T-helper 2 cell (primary cell): ENCODE measurements at places on chromosomes 2 and 18.

GRCh38 chr2:25844089-25844488, 34.2 kb downstream of the ASXL2 start:
- DNase-seq = no peak

GRCh38 chr18:56096861-56097260, 508.9 kb upstream of the TCF4 start:
- DNase-seq = no peak

GRCh38 chr18:5515011-5515784, 28.6 kb downstream of the EPB41L3 start:
- DNase-seq = no peak

DNA sequence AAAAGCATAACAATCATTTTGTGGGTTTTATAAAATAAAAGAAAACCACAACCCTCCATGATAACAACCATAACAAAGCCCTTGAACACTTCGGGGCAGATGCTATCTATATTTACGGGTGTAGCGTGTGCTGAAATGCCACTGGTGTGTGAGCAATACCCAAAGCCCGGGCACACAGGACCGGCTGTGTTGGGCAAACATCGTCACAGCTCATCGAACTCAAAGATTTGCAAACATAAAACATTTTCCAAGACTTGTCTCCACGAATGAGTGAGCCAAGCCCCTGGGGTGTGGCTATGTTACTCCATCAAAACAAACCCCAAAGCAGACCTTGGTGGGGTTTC, 290.2 kb downstream of the LPIN1 start:
- DNase-seq = no peak

DNA sequence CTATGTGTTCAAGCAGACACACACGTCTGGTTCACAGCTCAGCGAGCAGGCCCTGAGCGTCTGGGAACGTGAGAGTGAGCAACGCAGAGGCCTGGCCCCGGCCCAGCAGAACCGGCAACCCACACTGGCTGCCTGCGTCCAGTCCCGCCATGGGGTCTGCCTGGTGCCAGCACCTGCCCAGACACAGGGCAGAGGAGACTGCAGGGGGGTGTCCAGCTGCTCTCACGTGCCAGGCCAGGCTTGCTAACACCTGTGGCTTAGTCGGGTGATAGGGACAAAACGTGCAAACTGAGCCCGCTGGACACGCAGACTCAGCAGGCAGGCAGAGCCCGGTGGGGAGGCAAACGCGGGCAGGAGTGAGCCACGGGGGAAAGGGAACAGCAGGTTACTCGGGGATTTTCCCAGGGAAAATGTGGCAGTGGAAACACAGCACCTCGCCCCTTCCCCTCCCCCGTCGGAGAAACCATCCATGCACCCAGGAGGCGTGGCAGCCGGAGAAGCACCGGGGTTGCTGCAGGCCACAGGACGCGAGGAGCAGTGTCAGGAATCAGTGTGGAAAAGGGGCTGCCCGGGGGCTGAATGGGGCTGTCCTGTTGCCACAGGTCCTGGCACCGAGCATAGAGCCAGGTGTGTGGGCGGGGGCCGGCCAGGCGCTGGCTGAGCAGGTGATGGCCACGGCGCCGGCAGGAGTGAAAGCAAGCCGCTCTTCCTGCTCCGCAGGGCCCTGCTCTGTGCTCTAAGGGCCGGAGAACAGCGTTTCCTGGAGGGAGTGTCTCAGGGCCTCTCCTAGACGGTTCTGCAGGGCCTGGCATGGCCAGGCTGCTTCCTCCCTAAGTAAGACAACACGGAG, 154.7 kb downstream of the HDAC4 start:
- DNase-seq = no peak

DNA sequence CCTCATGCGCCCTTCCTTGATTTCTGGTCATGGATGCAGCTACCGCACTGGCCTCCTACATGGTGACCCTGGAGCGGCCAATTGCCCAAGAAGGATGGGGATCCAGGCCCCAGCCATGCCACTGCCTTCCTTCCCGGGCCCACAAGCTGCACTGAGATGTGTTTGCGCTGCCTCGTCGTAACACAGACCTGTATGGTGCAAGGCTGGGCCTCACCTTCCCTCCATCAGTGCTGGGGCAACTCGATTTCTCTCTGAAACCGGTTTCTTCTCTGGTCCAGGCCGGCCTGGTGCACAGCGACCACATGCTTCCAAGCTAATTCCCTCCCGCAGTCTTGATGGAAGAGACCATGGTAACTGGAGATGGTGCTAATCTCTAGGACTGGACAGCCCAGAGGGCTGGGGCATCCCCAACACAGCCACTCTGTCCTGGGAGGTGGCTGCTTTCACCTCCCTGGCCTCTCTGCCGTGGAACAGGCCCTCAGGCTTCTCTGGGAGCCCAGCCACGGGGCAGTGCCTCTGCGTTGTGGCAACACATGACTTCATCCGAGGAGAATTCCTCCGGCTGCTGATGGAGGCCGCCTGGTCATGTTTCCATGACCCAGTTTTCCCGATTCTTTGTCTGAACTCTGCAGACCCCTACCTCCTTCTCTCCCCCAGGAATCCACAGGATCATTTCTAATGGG, 184.2 kb downstream of the GLI2 start:
- DNase-seq = no peak
